ENCODE measurements at places on chromosomes 7 and 10. TPM values are rescaled to one million over a fixed set of nuclear protein-coding genes. Genes with fewer than 3 reads are reported as not detected.

SLC39A12 gene
- not detected for total RNA-seq

MUC12 gene
- 1.2 TPM for total RNA-seq

TLL2 gene
- total RNA-seq: under 0.01 TPM

VAX1 gene
- not detected for total RNA-seq

GIMAP8 gene
- total RNA-seq: not detected

GRB10 gene
- 26.3 TPM for total RNA-seq

CTAGE6 gene
- total RNA-seq: not detected

PNLIP gene
- not detected for total RNA-seq

PNLIPRP1 gene
- not detected for total RNA-seq

PRKG1 gene
- 8.2 TPM for total RNA-seq

ATRNL1 gene
- total RNA-seq: 1.6 TPM

DHTKD1 gene
- total RNA-seq: 11.3 TPM

ZMIZ2 gene
- 21.3 TPM for total RNA-seq

EIF5AL1 gene
- 0.50 TPM for total RNA-seq

TBXAS1 gene
- total RNA-seq: 2.2 TPM

SORCS1 gene
- under 0.01 TPM for total RNA-seq

CALD1 gene
- total RNA-seq: 98.3 TPM

OPN4 gene
- not detected for total RNA-seq

CYP2C18 gene
- total RNA-seq: not detected

TRIM73 gene
- total RNA-seq: 0.45 TPM

COMMD3 gene
- total RNA-seq: 53.1 TPM

PRKCQ gene
- total RNA-seq: 0.34 TPM

MYOF gene
- total RNA-seq: 138 TPM

BTRC gene
- total RNA-seq: 5.9 TPM

PRRT4 gene
- total RNA-seq: 0.17 TPM

NPC1L1 gene
- total RNA-seq: not detected

SLC18A2 gene
- not detected for total RNA-seq

Data from bronchus fibroblast of lung (primary cell).